Sciatic nerve (tissue), 2 donors: ENCODE measurements at places on chromosomes 4 and X.

GRCh38 chr4:27397886-27398285, 537.2 kb downstream of the STIM2 start:
- DNase-seq = no peak

- DNase-seq = no peak
These were observed 45.6 kb upstream of the MED14 start for GRCh38 chrX:40780951-40781350.

GRCh38 chr4:148192526-148192925, 249.7 kb downstream of the NR3C2 start:
- no peak for DNase-seq

GRCh38 chr4:37825968-37826294, 555 bp upstream of the PGM2 start:
- DNase-seq = no peak

GRCh38 chr4:158020176-158020575, 152.6 kb downstream of the GASK1B start:
- no peak for DNase-seq

- no peak for DNase-seq
These were observed 60.4 kb downstream of the PAGE2 start for GRCh38 chrX:55149242-55149641.
